ENCODE measurements at places on chromosomes 3 and 15. TPM values are rescaled to one million over a fixed set of nuclear protein-coding genes. Genes with fewer than 3 reads are reported as not detected.

DNA sequence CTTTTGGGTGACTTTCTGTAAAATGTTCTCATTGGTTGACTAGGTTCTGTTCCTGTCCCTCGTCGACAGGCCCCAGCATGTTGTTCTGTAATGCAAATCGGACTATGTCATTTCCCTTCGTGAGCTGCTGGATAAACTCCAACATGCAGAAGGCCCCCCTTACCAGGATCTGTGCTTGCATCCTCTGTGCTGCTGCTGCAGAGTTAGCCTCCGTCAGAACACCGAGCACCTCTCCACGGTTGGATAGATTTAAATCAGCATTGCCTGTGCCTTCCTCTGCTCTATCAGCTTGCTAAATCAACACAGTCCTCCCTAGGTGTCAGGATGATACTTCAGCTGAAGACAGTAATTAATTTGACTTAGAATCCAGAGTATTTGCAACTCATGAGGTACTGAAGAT, 12.7 kb upstream of the MINDY4B start:
- no peak for DNase-seq

Gene GOLGA8T
- not detected for total RNA-seq

- no peak for DNase-seq
Measured at GRCh38 chr3:17195856-17196604, 311.3 kb downstream of the PLCL2 start.

Gene CCR1
- 2.7 TPM for total RNA-seq

- DNase-seq: no peak
Measured at GRCh38 chr3:58742239-58742638, 75.7 kb upstream of the FAM3D start.

DNA sequence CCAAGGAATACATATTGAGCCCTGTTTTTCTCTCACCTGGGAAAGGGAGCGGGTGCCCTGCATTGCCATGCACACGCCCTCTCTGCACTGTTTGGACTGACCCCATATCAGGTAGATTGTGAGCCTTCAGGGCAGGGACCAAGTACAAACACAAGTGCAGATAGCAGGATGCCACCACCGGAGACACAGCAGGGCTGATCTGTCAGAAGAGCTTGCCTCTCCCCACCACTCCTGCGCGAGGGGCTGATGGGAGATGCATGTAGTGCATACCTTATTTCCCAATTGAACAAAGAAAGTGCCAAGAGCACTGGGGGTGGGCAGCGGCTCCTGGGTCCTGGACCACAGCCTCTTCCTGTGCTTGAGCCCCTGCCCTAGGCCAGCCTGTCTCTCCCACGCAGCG, 9.0 kb upstream of the SLCO2A1 start:
- no peak for DNase-seq

Gene ACKR4
- 2.9 TPM for total RNA-seq

Gene PRR20G
- total RNA-seq: not detected

DNA sequence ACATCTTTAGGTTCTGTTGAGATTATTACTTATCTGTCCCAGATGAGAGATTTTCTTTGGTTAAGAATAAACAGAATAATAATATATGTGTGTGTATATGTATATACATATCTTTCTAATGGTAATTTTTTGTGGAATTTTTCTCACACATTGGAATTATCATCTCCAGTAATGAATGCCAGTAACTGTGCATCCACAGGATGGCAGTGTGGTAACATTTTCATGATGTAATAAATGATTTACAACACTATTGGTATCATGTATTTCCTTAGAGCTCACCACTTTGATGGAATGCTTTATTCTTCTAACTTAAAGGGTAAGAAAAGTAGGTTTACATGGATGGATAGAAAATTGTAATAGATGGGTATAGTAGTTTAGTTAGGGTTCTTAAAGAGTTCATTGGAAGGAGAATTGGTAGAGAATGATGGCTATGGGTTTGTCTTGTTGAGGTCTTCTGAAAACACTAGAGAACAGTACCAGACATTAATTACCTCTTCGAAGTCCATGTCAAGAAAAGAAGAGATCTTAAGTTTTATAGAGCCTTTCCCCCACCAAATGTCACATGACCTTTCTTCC, 78.1 kb downstream of the STT3B start:
- no peak for DNase-seq

DNA sequence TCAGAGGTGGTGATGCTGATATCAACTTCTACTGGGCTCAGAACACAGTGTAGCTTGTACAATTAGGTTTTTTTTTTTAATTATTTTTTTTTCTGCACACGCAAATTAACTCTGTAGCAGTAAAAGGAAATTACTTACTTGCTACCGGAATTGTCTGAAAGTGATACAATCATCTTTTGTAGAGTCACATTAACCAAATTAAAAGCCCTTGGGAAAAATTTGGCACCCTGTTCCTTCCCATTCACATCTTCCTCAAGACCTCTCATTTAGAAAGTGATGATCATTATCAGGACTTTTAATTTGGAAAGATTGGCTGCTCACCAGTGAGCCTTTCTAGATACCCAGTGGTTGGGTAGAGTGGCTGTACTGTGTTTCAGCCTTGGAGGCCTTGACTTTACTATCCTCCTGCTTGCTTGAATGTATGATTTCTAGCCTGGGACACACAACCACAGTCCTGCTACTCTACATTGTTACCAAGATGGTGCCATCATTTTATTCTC, 158.3 kb downstream of the ECT2 start:
- DNase-seq: no peak

Gene MOBP
- total RNA-seq: not detected

Gene IRAK2
- total RNA-seq: 1.7 TPM

GRCh38 chr15:69666921-69667811, 214.5 kb downstream of the RPLP1 start:
- DNase-seq: no peak

Gene IMPG2
- total RNA-seq: 0.11 TPM

Gene AQP9
- total RNA-seq: 1.5 TPM

Gene CHRNA3
- total RNA-seq: 0.13 TPM

Gene CCDC39
- not detected for total RNA-seq

Gene PLA2G4D
- not detected for total RNA-seq

GRCh38 chr3:13308380-13308801, 111.7 kb downstream of the NUP210 start:
- DNase-seq: peak; percentile 20

- no peak for DNase-seq
Measured at GRCh38 chr15:25406846-25407245, 32.0 kb downstream of the UBE3A start.

Gene CTXN2
- total RNA-seq: not detected

- peak; percentile 91 for DNase-seq
Measured at GRCh38 chr3:66038726-66039589, at the start of gene MAGI1. MAGI1 (minus strand) TSS chr3:66038918; CDS start chr3:66038308, 610 bp downstream.

GRCh38 chr15:33656168-33656567, 312.1 kb upstream of the CHRM5 start:
- DNase-seq: no peak

- no peak for DNase-seq
Measured at GRCh38 chr3:83216919-83217594, 1455.6 kb upstream of the GBE1 start.

- DNase-seq: no peak
Measured at GRCh38 chr15:88606070-88606794, 14.9 kb upstream of the AEN start.

DNA sequence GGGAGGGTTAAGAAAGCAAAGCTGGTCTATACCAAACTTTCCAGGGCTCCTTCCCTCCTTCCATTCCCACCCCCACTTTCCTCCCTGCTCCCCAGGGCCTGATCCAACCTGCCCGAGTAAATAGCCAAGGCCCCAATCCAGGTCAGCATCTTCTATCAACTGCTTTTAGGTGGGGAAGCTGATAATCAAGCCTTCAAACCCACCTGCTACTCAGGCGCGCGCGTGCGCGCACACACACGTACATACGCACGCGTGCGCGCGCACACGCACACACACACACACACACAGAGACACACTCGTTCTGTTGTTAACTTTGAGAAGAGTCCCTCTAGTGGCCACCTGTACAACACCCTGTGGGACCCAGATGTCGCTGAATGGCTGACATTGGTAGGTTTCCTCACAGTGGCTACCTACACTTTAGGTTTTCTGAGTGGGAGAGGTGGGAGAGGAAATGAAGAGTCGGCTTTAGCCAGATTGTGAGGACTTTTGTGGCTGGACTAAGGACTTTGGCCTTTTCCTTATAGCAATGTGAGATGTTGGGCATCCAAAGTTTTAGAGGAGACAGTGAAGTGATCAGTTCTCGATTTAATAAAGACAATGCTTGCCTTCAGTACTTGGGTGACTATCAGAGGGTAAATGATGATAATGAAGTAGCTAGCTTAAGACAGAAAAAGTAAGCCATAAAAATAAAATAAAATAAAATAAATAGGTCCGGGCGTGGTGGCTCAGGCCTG, 179.9 kb upstream of the C2CD4B start:
- no peak for DNase-seq

Gene ZDHHC23
- 3.0 TPM for total RNA-seq

- DNase-seq: no peak
Measured at GRCh38 chr15:67707520-67708283, 117.6 kb upstream of the SKOR1 start.

- no peak for DNase-seq
Measured at GRCh38 chr3:101527441-101527840, 14.4 kb upstream of the SENP7 start.

GRCh38 chr3:297585-297984, 101.0 kb downstream of the CHL1 start:
- no peak for DNase-seq

Gene IQCF2
- total RNA-seq: not detected

Gene EIF1B
- total RNA-seq: 339 TPM

DNA sequence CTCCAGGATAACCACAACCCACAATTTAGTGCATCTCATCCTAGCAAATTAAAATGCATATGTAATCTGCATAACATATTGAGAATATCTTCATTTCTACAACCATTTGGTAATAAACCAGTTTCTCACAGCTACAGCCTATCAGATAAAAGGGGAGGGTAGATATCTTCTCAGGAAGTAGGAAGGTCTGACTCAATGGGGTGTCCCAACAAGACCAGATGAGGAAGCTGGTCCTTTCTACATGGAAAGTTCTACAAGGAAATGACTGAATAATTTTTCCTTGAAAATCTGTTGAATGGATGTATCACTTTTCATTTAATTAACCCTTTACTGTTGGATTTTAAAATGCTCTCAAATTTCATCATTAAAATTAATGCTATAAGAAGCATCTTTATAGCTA, 17.4 kb upstream of the TMPRSS7 start:
- DNase-seq: no peak

DNA sequence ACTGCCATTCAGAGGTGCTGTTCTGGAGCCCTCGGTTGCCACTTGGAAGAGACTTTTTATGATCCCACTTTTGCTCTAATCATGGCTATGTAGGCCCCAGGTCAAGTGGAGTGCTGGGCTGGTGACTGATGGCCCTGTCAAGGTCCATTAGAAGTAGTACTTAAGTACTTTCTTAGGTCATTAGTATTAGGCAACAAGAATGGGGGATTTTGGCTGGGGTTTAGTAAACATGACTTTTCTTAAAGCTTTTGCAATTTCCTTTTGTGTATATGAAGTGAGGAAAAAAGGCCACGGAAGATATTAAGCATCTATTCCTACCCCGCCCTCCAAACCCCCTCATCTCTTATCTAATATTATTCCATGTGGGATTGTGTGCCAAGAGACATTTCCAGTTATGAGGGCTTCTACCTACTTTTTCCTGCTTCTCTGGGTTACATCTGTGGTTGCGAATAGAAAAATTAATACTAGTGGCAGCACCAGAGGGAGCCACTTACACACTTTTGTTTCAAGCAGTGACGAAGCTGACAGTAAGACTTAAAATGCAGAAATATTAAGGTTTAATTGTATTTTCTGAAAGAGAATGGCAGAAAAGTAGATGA, 13.9 kb downstream of the NLGN1 start:
- no peak for DNase-seq

GRCh38 chr3:123110282-123110975, 43.6 kb downstream of the PDIA5 start:
- no peak for DNase-seq

DNA sequence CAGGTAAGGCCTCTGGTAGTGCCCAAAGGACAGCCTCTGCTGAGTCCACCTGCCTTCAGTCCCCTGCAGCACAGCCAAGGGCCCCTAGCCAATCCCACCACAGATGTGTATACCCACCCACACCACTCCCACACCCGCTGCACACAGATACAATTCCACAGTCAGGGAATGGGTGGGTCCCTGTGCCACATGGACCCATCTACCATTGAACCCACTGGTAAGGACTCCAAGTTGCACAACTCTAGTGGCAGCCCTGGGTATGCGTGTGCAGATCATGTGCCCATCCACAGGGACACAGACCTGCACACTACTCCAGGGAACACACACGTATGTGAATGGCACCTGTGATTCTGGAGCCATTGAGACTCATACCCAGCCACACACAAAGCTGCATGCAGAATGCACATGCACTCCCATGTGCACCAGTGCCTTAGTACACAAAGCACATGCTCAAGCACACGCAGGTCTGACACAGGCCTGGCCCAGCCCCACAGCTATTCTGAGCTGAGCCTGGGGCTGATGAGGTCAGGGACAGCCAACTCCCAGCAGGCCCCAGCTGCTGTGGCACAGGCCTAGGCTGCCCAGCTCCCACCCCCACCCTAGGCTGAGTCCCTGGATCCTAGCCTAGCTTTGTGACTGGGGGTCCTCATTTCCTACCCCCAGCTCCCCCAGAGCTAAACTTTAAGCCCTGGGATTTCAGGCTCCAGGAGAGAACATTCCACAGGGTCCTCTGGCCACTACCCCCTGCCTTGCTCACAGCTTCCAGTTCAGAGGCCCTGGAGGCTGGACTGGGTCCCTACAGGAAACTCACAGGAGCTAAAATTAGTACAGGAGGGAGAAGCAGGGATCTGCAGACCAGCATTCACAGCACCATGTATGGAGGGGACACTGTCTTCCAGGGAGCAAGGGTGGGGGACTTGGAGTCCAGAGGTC, 2.7 kb upstream of the ALS2CL start:
- DNase-seq: peak; percentile 78

GRCh38 chr3:126389794-126390146, 4.9 kb upstream of the CFAP100 start:
- DNase-seq: peak; percentile 38

Gene PLS1
- 1.9 TPM for total RNA-seq

GRCh38 chr15:36449084-36449661, 130.3 kb upstream of the CDIN1 start:
- DNase-seq: no peak

DNA sequence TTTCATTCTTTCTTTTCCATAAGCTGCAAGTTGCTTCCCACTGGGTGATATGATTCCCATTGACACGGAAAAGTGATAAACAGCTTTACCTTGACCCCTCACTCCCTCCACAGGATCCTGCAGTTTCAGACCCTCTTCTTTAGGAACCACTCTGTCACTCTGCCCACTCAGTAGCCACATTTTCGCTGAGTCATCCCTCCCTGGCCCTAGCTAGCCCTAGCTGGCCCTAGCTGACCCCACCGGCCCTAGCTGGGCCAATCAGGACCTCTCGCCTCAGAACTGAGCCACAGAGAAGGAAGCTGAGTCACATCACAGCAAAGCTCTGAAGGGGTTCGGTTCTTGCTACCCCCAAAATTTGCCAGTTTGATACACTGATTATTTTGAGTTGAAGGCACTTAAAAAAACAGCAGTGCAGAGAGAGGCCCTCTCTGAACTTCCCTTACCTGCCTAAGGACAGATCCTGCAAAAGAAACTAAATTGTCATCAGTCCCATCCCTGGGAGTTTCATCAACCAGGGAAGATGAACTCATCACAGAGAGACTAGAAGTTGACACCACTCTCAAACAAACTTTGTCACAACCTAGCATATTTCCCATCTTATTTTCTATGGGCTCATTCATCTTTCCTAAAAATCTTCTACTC, 233.5 kb upstream of the PROK2 start:
- no peak for DNase-seq

Gene DAPK2
- 48.2 TPM for total RNA-seq

All from Right ventricle myocardium superior (tissue), 1 donor.